Left ventricle myocardium inferior (tissue), 1 donor: ENCODE measurements at places on chromosomes 2 and 18. TPM values are rescaled to one million over a fixed set of nuclear protein-coding genes. Genes with fewer than 3 reads are reported as not detected.

- no peak overlapping the region for H3K27ac ChIP-seq
- no peaks in the 10 kb centered on the region for H3K27me3 ChIP-seq
- H3K36me3 ChIP-seq: peaks cover 4% of the 10 kb centered on the region
- H3K4me3 ChIP-seq: no peak overlapping the region
These were observed 15.1 kb downstream of the ADNP2 start for GRCh38 chr18:80124131-80124530.

DNA sequence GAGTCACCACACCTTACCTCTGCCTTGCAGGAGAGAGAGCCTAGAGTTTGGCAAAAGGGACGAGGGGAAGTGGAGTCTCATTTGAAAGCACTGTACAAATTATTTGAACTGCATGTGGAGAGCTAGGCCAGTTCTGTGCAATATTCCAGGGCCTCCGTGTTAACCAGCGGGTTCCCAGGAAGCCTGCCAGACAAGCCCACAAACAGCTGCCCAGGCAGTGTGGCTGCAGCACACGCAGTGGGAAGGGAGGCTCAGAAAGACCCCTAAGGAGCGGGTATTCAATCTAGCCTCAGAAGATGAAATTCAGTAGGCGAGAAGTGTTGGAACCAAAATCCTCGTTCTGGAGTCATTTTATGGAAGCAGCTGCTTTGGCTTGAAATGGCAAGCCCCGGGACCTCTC lies 30.7 kb downstream of the CNGA3 start:
- DNase-seq: no peak
- peaks cover 29% of the 10 kb centered on the region for H3K27me3 ChIP-seq
- no peak overlapping the region for H3K27ac ChIP-seq
- H3K4me1 ChIP-seq: peaks cover 16% of the 10 kb centered on the region
- no peaks in the 10 kb centered on the region for H3K36me3 ChIP-seq
- H3K4me3 ChIP-seq: no peak overlapping the region

DNA sequence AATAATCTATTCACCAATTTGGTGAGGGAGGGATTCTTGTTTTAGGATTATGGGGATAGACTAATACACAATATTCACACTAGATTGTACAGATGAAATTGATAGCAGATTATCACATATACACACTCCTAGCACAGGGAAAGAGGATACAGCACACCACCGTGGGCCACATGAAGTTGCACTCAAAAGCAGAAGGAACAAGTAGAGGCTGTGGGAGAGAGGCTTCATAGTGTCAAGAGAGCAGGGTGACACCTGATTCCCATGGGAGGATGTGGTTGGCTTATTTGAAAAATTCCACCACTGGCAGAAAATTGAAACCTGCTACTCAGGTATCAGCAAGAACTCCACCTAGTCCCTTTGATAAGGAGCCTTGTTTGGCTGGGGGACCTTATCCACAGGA lies 395.6 kb downstream of the SPAG16 start:
- H3K4me3 ChIP-seq: no peak overlapping the region
- DNase-seq: no peak
- H3K4me1 ChIP-seq: no peaks in the 10 kb centered on the region
- no peaks in the 10 kb centered on the region for H3K27me3 ChIP-seq
- no peak overlapping the region for H3K27ac ChIP-seq
- H3K36me3 ChIP-seq: no peaks in the 10 kb centered on the region

GRCh38 chr18:48816554-48816953 lies 134.2 kb downstream of the SMAD7 start:
- DNase-seq: no peak
- peaks cover 41% of the 10 kb centered on the region for H3K4me1 ChIP-seq
- no peak overlapping the region for H3K27ac ChIP-seq
- peaks cover 6% of the 10 kb centered on the region for H3K36me3 ChIP-seq
- no peak overlapping the region for H3K4me3 ChIP-seq

- H3K27ac ChIP-seq: peak overlapping the region; percentile 87
- no peaks in the 10 kb centered on the region for H3K27me3 ChIP-seq
- H3K36me3 ChIP-seq: peaks cover 9% of the 10 kb centered on the region
These were observed 83.8 kb downstream of the NPAS2 start for GRCh38 chr2:100903534-100904258.

DNA sequence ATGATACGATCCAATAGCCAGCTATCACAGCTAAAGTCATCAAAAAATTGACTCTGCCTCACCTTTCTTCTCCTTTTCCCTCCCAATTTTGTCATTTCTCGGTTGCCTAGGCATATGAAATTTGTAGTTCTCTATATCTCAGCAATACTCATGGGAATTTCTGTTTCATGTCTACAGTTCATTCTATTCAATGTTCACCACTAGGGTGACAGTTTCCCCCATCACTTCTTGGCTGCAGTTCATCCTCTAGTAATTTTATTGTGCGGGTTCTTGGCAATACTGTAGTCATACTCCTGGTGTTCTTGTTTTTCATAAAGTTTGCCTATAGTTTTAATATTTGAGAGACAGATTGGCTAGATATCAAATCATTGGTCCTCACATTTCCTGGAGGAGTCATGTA lies 872.2 kb upstream of the ID2 start:
- no peak overlapping the region for H3K4me3 ChIP-seq
- H3K36me3 ChIP-seq: no peaks in the 10 kb centered on the region
- H3K27me3 ChIP-seq: no peaks in the 10 kb centered on the region
- no peaks in the 10 kb centered on the region for H3K4me1 ChIP-seq

- H3K27me3 ChIP-seq: no peaks in the 10 kb centered on the region
- peaks cover 30% of the 10 kb centered on the region for H3K36me3 ChIP-seq
- peaks cover 14% of the 10 kb centered on the region for H3K4me1 ChIP-seq
- H3K27ac ChIP-seq: peak overlapping the region; percentile 74
These were observed 10.2 kb upstream of the CNDP1 start for GRCh38 chr18:74524097-74524496.

DNA sequence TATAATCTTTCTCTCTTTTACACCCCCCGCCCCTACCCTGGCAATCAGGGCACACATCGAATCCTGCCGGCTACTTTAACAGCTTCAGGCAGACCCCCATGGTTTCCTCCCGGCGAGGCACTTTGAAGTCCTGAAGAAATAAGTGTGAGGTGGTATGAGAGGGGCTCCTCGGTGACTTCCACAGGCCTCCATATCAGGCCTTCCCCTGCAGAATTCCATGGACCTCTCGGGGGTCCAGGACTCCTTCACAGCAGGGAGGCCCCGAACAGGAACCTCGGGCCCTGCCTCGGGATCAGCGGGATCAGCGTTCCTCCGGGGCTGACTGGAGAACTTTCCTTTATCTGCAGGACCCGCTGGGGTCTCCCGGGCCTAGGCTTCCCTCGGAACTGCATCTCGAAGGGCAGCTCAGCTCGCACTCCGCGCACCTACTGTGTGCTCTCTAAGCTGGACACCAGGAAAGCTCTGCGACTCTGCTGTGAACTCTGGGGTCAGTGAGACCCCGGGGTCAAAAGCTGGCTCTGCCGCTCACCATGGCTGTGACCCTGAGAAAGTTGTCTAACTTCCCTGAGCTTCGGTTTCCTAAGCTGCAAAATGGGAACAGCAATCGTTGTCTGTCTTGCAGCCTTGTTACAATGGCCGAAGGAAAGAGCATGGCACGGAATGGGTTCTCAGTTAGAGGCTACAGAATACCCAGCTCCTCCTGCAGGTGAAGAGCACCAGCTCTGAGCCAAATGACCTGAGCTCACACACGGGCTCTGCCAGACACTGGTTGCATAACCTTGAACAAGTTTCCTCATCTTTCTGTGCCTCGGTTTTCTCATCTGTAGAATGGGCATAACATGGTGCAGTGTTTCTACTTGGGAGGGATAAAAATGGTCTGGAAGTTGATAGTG lies 97.4 kb upstream of the ID2 start:
- peak overlapping the region; percentile 76 for H3K27ac ChIP-seq
- no peaks in the 10 kb centered on the region for H3K36me3 ChIP-seq
- H3K4me3 ChIP-seq: peak overlapping the region; percentile 40
- H3K27me3 ChIP-seq: no peaks in the 10 kb centered on the region
- no peak for DNase-seq

TMEM247 gene
- not detected for total RNA-seq

ALLC gene
- not detected for total RNA-seq

BOLL gene
- not detected for total RNA-seq

ASNSD1 gene
- total RNA-seq: 31.6 TPM

ALPP gene
- total RNA-seq: not detected

ARHGAP28 gene
- total RNA-seq: 1.5 TPM
